Regular cardiac myocyte (primary cell): ENCODE measurements at places on chromosomes 7 and 10. TPM values are rescaled to one million over a fixed set of nuclear protein-coding genes. Genes with fewer than 3 reads are reported as not detected.

The GPR146 gene
- total RNA-seq = 4.0 and 9.0 TPM in 2 replicates

The NAT16 gene
- total RNA-seq = not detected in 2 replicates

The NME8 gene
- not detected in 2 replicates for total RNA-seq

The MBL2 gene
- not detected in 2 replicates for total RNA-seq

The FGL2 gene
- 3.1 and 10.1 TPM in 2 replicates for total RNA-seq

The PARP12 gene
- total RNA-seq = 17.6 and 17.8 TPM in 2 replicates

The GNAT3 gene
- total RNA-seq = 0.28 and 0.58 TPM in 2 replicates

The FRAT2 gene
- total RNA-seq = 6.1 and 6.2 TPM in 2 replicates

The NUTM2E gene
- under 0.01 TPM in 1 of 2 replicates, not detected in the other for total RNA-seq

The CASP7 gene
- total RNA-seq = 24.2 and 25.7 TPM in 2 replicates

The CHAT gene
- total RNA-seq = not detected in 2 replicates

The ZNF282 gene
- total RNA-seq = 16.1 and 18.4 TPM in 2 replicates

The ZNF488 gene
- 0.19 TPM in 1 of 2 replicates, not detected in the other for total RNA-seq

The ATP6V0A4 gene
- under 0.01 and 0.28 TPM in 2 replicates for total RNA-seq

The PTPRN2 gene
- total RNA-seq = 0.77 and 1.7 TPM in 2 replicates

The ACTL6B gene
- not detected in 2 replicates for total RNA-seq

The TEX36 gene
- not detected in 2 replicates for total RNA-seq

The CDNF gene
- 1.1 and 1.2 TPM in 2 replicates for total RNA-seq

The AKR1C3 gene
- 59.8 and 91.6 TPM in 2 replicates for total RNA-seq

The IL6 gene
- total RNA-seq = 69.4 and 193 TPM in 2 replicates

The CYP3A4 gene
- total RNA-seq = not detected in 2 replicates

The NPC1L1 gene
- total RNA-seq = under 0.01 TPM in 2 replicates

The PROSER2 gene
- total RNA-seq = 1.7 and 2.3 TPM in 2 replicates

The LRRC27 gene
- 6.3 and 10.1 TPM in 2 replicates for total RNA-seq

The GPRIN2 gene
- total RNA-seq = not detected in 2 replicates

The SCIN gene
- total RNA-seq = 0.19 and 0.56 TPM in 2 replicates

The NKX2-3 gene
- total RNA-seq = not detected in 2 replicates

The PIK3AP1 gene
- 0.85 TPM in 1 of 2 replicates, not detected in the other for total RNA-seq

The NPSR1 gene
- not detected in 2 replicates for total RNA-seq

The RAMP3 gene
- total RNA-seq = 0.28 TPM in 1 of 2 replicates, not detected in the other

The SLC18A2 gene
- total RNA-seq = not detected in 2 replicates

The EIF4EBP2 gene
- total RNA-seq = 24.5 and 24.7 TPM in 2 replicates

The TAS2R40 gene
- not detected in 2 replicates for total RNA-seq

The EGFR gene
- 44.5 and 47.2 TPM in 2 replicates for total RNA-seq

The UPK3B gene
- total RNA-seq = under 0.01 TPM in 1 of 2 replicates, not detected in the other

The NRG3 gene
- under 0.01 and 0.19 TPM in 2 replicates for total RNA-seq

The CCNY gene
- 50.7 and 65.0 TPM in 2 replicates for total RNA-seq
